ENCODE measurements at places on chromosomes 1 and 21. TPM values are rescaled to one million over a fixed set of nuclear protein-coding genes. Genes with fewer than 3 reads are reported as not detected.

Gene ARHGAP29
- total RNA-seq, result 91.0 TPM

Gene MTR
- total RNA-seq, result 34.5 TPM

Gene SPATA17
- not detected for total RNA-seq

Gene FCRLA
- total RNA-seq, result 0.48 TPM

Gene CELA3A
- 0.74 TPM for total RNA-seq

Gene IL20
- 8.2 TPM for total RNA-seq

GRCh38 chr1:195241066-195241465 lies 1367.2 kb downstream of the KCNT2 start:
- no peak for DNase-seq

- no peak for DNase-seq
Observed at GRCh38 chr1:183569141-183569540, 21.1 kb downstream of the NCF2 start.

- DNase-seq, result no peak
Observed at GRCh38 chr1:110337704-110338308, 1.4 kb upstream of the RBM15 start.

- DNase-seq, result no peak
Observed at GRCh38 chr1:19439464-19440171, 45.7 kb downstream of the CAPZB start.

- DNase-seq, result no peak
Observed at GRCh38 chr1:52306227-52307006, 59.6 kb downstream of the CC2D1B start.

DNA sequence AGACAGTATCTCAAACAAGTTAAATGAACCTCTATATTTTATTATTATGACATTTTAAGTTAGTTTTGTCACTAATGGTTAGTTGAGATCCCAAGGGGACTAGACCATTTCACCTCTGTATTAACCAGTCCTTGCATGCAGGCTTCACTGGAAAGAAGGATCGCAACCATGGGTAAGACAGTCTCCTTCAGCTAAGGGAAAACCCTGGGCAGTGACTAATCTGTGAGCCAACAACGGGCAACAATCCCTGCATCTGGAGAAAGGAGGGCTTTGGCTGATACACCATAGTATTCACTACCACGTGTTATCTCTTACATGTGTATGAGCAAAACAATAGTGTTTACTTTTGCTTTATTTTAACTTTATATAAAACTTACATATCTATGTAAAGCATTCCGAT lies 708.8 kb upstream of the CHRM3 start:
- no peak for DNase-seq

GRCh38 chr1:29749024-29749945 lies 513.0 kb downstream of the PTPRU start:
- no peak for DNase-seq

GRCh38 chr21:37658817-37659458 lies 257.3 kb downstream of the KCNJ6 start:
- no peak for DNase-seq

GRCh38 chr1:68464891-68465290 lies 15.1 kb upstream of the RPE65 start:
- DNase-seq, result no peak

DNA sequence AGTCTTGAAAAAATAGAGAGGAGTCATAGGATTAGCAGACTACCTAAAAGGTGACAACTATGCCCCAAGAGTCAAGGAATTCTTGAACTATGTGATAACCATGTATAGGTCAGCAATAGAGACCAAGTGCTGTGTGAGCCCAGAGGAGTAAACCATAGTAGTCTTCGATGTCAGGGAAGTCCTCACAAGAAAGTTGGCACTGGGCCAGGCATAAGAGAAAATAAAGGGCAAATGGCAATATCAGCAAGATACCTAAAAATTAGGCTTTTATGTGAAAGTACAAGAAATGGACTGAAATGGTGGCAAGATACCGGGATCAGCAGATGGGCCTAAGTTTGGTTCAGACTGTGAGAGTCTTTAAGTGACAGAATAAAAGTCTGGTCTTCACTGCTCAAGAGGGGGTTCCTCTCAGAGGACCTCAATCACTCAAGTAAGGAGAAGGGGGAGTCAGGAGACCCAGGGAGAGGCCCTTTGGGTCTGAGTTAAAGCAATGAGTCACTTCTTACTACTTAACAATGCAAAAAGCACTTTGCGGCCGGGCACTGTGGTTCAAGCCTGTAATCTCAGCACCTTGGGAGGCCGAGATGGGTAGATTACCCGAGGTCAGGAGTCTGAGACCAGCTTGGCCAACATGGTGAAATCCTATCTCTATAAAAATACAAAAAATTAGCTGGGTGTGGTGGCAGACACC lies 95.0 kb downstream of the TEX35 start:
- no peak for DNase-seq

DNA sequence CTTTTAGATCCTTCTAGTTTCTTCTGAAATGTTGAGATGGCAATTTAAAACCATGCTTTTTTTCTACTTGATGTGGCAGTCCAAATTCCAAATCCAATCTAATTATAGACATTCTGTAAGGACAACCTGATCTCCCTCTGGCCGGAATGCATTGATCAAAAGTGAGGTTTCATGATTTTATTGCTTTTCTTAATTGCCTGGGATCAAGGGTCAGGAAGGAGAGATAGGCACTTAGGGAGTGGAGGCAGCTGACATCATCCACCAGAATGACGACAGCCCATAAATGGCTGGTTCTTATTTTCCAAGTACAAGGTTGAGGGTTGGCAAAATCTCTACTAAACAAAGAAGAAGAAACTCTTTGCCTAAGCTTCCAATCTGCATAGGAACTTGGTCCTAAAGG lies 46.4 kb upstream of the SCCPDH start:
- no peak for DNase-seq

DNA sequence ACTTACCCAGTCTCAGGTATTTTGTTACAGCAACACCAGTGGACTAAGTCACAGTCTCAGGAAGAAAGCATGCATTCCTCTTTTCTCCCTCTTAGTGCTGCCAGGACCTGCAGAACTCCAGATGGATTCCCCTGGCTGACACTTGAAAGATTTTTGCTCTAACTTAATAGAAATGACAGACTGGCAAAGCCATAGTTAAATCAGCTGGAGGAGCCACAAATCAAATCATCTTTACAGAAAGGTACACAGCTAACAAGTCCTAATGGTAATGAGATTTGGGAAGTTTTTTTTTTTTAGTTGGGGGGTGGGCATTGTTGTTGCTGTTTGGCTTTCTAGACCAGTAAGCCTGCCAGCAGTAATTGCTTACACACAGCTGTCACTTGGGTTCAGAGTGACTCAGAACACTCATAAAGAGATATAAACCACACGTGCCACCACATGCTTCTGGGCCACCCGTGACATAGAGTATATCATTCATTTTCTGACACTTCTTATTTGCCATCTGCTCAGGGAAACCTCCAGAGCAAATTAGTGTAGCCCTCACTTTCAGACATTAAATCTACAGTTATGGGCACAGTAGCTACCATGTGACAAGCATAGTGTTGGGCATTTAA lies 72.4 kb downstream of the FH start:
- no peak for DNase-seq

DNA sequence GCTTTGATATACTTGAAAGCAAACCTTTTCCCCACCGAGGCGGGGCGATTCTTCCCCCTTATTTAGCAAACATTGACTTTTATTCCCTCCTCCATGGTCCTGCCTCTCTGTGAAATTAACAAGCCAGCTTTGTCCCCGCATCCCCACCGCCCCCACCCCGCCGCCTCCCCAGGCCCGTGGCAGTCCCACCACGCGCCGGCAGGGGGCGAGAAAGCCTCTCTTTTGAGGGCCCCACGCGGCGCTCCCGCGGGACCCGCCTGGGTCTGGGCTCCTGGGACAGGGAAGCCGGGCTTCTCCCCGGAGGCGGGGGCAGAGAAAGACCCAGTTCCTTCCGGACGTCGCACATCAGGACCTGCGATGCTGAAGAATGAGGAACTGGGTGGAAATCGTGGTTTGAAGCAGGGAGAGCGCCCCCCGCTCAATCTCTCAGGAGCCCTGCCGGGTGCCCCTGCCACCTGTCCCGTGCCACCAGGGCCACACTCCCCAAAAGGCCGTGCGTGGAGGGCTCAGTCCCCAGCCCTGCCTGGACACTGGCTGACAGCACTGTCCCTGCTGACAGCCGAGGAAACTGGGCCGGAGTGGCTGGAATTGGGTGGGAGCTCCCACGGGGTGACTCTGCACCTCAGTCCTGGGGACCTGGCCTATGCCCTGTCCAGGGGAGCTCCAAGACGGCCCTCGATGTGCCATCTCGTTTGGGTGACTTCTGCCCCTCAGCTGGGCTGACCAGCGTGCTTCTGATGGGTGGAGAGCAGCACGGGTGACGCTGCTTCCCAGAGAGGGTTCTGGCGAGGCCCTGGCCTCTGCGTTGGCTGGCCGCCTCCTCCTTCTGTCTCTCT lies 8.6 kb upstream of the ACTRT2 start:
- DNase-seq, result peak; percentile 67

DNA sequence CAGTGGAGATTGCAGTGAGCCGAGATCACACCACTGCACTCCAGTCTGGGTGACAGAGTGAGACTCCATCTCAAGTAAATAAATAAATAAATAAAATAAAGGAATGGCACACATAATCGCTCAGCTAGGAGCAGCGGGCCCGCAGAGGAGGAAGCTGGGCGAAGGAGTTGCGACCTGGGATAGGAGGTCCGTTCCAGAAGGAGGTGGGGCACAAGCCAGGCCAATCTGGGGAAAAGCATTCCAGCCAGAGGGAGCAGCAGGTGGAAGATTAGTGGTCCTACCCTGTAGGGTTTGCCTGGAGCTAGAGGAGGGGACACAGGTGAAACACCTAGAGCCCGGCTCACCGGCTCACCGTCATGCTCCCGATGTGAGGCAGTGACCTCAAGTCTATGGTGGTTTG lies 40.3 kb upstream of the CASZ1 start:
- DNase-seq, result no peak

DNA sequence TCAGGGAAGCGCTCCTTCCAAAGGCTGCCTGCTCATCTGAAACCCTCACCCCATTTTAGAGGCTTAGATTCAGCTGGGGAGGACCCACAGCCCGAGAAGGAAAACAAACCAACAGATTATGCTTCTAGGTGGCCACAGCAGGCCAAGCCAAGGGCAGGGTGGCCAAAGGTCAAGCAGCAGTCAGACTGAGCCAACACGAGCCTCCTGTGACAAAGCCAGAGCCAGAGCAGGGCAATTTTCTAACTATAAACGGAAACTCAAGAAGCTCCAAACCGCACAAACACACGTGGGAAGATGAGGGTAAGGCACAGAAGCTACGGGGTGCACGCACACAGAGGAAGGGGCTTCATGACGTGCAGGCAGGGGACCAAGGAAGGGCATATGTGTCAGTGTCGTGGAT lies 64.1 kb downstream of the PLEKHA6 start:
- no peak for DNase-seq

DNA sequence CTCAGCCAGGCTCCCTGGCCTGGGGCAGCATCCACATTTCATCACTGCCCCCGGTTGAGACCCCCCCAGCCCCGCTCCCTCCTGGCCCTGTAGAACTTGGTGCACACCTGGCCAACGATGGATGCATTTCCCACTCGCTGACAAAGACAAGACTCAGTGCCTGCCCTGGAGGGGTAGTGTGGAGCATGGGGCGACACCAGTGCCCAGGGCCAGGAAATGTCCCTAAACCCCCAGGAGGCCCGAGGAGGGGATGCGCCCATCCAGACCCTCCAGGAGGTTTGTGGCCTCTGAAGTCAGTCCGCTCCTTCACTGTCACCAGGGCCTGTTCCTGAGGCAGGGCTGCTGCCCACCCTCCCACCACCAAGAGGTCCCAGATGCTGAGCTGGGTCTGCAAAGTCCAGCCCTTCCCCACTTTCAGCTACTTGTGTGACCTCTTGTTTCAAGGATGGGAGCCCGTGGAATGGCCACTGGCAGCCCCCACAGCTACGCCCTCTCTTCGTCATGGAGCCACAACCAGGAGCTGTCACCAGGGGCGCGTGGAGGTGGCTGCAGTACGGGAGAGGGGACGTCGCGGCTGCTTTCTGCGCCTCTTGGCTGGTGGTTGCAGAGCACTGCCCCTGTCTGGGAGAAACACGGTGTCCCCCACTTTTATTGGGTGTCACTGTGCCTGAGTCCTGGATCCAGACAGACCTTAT lies 35.7 kb downstream of the AJAP1 start:
- DNase-seq, result no peak

GRCh38 chr1:88021529-88021928 lies 662.5 kb upstream of the PKN2 start:
- no peak for DNase-seq

DNA sequence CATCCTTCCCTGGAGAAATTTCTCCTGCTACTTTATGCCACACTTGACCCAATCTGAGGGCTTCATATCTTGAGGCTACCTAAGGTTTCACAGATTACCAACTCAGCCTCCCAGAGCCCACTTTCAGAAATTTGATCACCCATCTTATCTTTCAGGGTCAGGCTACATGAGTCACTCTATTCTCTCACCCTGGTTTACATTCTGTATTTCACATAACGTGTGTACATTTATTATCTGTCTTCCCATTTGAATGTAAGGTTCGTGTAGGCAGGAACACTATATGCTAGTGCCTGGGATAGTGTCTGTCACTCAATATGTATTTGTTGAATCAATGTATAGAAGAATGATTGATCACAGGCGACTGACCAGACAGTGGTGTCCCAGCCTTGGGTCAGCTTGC lies 124.8 kb downstream of the UBE2U start:
- DNase-seq, result no peak

DNA sequence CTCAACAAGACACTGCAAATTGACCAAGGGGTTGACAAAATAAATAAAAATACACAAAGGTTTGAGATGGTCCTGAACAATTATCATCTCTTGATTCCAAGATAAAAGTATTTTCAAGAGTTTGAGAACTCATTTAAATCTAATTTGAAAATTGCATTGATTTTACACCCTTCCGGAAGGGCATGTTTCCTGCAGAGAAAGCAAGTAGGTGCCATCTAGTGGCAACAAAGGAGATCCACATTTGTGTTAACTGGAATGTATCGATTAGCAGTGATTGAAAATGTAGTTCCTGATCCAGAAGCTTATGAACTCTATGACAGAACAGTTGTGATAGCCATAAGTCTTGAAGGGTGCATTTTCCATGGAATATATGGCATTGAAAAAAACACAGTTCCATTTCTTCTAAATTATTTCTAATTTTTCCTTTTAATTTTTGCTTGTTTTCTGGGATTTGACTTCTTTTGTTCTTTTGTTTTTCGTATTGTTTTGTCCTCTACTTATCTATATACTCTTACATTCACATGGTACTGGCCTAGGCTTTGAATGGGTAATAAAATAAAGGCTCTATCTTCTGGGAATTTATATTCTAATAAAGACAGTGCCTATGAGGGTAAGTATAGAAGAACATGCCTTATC lies 143.7 kb downstream of the DNM3 start:
- no peak for DNase-seq

DNA sequence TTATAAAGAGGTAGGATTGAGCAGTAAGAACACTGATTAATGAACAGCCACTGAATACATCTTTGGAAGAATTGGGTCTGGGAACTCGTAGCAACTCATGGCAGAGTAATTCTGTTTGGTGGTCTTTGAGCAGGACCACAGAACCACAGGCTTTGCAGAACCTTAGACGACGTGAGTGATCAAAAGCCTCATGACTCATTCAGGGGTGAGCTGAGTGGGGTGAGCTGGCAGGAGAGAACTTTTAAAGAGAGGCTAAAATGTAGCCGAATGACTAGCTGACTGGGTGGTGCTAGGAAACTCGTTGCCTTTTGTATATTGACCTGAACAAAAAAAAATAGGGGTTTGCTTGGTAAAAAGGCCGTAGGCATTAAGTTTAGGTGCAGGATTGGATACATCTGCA lies 313.8 kb downstream of the TGFB2 start:
- DNase-seq, result no peak

All from omental fat pad (tissue), 4 donors.